ENCODE measurements at places on chromosomes 6 and 20.

DNA sequence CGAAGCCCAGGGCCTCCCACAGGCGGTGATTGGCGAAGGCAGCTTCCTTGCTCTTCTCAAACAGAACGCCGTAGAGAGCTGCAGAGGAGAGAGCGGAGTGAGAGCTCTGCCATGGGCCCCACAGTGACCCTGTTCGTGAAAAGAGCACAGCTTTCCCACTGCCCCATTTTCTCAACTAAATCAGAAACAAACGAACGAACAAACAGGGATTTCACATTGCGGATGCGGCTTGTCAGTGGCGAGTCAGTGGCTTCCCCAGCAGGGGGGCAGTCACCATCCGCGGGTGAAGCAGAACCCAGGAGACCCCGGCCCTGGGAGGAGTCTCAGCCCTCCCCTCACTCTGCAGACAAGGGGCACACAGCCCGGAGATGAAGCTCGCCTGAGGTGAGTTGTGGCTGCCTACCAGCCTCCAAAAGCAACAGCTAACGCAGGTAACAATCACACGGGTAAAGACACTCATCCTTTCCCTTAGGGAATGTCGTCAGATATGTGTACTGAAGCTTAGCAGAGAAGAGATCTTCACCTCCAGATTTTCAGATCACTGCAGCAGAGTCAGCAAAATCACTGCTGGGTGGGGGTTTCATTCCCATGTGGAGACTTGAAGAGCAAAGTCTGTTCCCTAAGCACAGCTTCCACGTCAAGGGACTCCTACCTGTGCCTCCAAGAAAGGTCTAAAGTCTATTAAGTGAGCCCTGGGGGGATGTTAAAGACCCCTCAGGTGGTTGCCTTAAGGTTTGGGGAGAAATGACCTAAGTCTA is 51.2 kb upstream of the GPR31 start:
- no peak for DNase-seq

DNA sequence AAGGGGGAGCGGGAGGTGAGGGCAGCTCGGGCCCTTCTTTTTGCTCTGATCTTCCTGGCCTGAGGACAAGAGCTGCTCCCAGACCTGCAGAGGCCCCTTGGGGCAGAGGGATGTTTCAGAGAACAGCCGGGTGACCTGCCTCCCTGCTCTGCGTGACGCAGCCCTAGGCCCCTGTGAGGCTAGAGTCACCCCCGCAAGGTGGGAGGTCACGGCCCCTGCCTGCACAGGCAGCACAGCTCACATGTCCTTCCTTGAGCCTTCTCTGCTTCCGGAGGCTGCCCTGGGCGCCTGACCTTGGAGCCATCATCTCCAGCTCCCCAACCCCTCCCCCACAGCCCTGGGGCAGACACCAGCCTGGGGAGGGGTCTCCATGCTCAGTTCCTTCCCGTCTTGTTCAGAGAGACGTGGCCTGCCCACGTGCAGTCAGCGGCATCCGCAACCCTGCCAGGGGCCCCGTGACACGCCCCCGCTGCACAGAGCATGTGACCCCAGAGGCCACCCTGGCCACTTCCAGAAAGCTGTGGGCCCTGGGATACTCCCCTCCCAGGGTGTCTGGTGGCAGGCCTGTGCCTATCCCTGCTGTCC is at the start of gene BIRC7:
Gene BIRC7, plus strand, starts transcription at position 507 of the 585 bp plus-strand sequence. CDS start 192 bp downstream, outside the sequence.
- DNase-seq: no peak

DNA sequence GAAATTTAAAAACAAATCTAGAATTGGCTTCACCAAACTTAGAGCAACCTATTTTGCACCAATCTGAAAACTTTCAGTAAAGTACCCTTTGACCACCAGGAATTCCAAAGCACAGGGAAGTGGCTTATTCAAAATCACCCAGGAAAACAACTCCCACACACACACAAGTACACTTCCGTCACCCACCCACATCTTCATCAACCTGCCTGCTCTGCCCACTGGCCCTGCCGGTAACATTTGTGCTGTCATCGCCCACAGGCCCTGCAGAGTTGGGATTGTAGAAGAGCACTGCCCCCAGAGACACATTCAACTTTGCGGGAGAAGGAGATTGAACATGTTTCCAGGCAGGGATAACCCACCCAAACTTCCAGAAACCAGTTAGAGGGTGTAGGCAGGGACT is 19.3 kb upstream of the SCML4 start:
- DNase-seq: no peak

- DNase-seq: no peak
These were observed 48.9 kb downstream of the DEK start for GRCh38 chr6:18215436-18215835.

DNA sequence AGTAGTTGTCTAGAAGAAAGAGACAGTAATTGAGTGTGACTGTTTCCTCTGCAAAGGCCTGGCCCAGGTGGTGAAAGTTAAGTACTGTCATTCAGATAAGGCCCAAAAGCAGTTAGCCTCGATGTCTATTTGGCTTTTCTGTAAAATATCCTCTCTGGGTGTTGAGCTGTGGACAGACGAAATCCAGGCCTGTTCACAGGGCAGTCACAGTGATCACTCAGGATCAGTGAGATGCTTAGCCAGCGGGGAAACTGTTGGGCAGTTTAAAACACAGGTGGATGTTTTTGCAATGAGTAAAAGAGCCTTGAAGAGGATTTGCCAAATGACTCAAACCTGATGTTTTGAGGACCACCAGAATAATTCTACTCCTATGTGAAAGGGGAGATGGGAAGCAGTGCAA is 22.0 kb upstream of the PRDM1 start:
- no peak for DNase-seq

DNA sequence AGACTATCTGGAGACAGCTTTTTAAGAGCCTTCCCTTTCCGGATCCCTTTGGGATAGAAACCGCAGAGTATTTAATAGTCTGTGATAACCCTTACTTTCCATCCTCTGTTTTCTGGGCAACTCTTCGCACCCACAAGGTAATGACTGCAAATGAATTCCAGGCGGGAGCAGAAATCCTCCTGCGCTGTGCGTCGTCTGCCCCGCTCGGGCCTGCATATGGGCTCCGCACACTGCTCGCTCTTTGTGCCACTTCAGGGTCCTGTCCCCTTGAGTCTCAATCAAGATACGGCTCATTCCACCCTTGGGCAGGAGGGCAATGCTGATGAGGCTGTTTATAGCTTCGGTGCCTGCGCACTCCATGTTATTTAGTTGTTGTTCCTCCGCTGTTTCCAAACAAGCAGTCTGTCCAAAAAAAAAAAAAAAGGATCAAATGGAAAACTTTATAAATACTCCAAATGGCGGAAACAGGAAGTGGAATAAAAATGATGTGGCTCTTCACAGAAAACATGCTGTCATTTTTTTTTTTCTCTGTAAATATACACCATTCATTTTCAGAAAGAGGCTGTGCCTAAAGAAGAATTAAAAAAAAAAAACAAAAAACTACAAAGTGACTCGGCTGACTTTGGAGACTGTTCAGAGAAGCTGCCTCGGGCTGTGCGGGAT is 169.6 kb upstream of the GMDS start:
- no peak for DNase-seq

- DNase-seq: no peak
These were observed 9.9 kb upstream of the RPS6KA2 start for GRCh38 chr6:166636934-166637333.

DNA sequence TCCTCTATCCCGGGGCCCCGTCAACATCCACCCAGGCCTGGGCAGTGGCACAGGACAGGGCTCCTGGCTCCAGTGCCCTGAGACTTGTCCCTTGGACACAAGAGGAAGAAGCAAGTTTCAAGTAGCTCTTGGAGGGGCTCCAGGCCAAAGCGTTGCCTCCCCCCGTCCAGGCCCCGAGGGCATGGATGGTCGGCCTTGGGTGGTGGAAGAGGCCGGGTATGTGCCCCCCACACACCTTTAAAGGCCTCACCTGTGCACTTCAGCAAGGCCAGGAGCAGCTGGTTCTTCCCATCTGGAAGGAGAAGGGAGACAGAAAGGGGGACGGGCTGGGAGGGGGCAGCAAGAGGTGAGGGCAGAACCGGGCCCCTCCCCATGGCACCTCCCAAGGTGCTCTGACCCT is 190.3 kb downstream of the PREX1 start:
- no peak for DNase-seq

DNA sequence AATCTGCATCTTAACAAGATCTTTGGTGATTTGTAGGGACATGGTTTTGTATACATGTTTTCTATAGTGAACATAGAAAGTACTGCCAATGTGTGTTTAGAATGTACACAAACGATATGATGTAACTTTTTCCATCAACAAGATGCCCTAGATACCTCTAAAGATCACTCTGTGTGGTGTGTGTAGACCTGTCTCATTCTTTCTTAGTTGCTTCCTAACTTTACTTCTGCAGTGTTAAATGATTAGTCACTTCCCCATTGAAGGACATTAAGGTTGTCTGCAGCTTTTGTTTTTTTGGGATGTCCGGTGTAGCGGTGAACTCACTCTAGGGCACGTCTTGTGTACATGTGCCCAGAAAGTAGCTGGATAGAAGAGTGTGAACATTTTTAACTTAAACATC is 35.9 kb downstream of the CDYL start:
- no peak for DNase-seq

Data from activated CD4-positive, CD25-positive, alpha-beta regulatory T cell treated with anti-CD3 and anti-CD28 coated beads, Interleukin-2, amount 50 U/mL, for 16 hours (primary cell).